ENCODE measurements at places on chromosomes 3 and 15.

GRCh38 chr15:52037889-52038505 lies 19.0 kb downstream of the MAPK6 start:
- no peak for DNase-seq

- DNase-seq = no peak
Observed at GRCh38 chr15:77620297-77620696, 12.4 kb downstream of the LINGO1 start.

DNA sequence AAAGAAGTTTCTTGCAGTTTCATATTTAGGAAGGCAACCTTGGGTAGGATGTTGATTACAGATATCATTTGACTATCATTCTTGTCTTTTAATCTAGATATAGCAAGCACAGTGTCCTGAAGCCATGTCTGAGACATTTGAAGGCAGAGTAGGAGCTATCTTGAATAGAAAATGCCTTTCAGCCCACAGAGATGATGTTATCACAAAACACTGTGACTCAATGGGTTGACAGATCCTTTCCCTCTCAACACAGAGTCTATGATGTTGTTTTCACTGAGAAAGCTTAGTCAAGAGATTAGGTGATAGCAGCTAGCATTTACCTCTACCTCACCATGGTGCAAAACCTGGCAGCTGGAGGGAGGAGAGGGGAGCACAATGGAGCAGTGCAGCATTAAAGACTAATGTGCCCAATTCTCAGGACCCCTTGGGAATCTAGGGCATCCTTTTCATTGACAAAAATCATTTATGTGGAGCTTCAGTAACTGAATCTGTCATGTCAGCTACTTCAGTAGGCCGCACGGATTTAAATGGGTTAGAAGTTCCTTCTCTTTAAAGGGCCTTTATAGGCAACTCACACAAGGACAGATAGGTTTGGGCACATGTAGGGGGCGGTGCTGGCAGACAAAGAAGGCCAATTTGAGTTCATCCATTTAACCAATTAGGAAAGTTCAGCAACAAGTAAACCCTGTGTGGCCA lies 121.8 kb downstream of the AGBL1 start:
- DNase-seq = no peak

DNA sequence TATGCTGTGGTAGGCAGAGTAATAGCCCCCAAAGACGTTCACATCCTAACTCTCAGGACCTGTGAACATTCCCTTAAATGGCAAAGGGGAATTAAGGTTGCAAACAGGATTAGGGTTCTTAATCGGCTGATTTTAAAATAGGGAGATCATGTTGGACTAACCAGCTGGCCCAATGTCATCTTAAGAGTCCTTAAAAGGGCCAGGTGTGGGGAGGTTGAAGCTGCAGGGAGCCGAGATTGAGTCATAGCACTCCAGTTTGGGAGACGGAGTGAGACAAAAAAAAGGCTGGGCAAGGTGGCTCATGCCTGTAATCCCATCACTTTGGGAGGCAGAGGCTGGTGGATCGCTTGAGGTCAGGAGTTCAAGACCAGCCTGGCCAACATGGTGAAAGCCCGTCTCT lies 1.6 kb upstream of the FLNB start:
- DNase-seq = no peak

DNA sequence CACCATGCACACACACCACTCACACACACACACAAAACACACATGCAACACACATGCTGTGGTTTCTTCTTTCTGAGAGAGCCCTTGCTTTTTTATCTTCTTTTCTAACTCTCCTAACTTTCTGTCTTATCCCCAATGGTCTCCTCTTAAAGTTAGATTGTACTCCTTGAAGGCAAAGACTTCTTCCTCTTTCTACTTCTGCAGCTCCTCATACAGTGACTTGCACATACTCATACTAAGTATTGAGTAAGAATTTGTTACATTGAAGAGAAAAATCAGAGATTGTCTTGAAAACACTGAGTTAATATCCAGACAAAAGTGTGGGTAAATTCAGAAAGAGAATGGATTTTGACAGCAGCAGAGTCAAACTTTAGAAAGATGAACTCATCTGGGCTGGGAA lies 64.4 kb downstream of the GTPBP8 start:
- DNase-seq = peak; percentile 76

DNA sequence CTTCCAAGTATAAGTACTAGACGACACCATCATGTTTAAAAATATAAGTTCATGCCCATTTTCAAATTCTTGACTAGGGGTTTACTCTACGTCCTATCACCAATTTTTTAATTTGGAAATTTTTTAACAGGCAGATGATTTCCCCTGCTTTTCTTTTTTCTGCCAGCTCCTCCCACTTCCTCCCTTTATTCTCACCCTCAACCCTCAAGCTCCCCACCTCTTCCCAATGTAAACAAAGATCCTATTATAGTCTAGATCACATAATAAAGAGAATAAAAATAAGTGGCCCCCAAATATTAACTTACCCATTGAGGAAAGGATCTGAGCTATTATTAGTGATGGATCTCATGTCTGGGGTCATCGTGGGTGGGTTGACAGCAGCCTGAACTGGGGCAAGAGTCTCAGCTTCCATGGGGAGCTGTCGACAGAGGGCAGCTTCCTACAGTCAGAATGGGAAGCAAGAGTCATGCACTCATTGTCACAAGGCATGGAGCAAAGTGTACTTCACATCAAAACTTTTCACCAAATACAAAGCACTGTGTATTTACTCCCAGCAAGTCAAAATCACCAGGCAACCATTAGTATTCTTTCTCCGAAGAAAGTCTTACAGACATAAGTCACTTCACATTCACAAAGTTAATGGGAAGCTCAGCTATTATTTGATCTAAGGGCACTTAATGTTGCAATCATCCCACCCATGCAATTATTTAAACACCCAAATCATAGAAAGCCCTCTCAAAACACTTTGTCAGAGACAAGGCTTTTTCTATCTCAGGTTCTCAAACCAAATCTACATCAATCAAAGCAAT lies 53.2 kb downstream of the TM4SF4 start:
- DNase-seq = peak; percentile 90

- DNase-seq = no peak
Observed at GRCh38 chr3:100869787-100870186, 123.4 kb downstream of the ABI3BP start.

- no peak for DNase-seq
Observed at GRCh38 chr3:183764847-183765731, 60.3 kb downstream of the MAP6D1 start.

GRCh38 chr15:88243895-88244787 lies 12.4 kb downstream of the NTRK3 start:
- DNase-seq = peak; percentile 26

- DNase-seq = no peak
Observed at GRCh38 chr3:197226179-197226578, 72.2 kb downstream of the DLG1 start.

GRCh38 chr15:40046721-40047414 lies 7.9 kb upstream of the SRP14 start:
- DNase-seq = peak; percentile 70

DNA sequence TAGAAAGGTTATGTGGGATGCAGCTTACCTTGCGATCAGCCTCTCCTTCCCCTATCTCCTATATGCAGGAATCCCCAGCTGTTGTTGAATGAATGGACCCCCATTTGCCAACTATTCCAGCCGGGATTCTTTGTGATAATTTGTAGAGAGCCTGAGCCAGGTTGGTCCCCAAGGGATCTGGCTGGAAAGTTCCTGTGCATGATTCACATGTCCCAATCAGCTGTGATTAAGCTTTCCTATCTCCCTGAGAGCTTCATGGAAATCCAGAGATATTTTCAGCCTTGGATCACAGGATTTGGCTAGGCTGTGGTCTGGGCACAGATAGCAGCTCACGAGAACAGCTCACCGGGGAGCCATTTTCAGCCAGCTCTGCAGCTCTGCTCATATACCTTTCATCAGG lies 76.7 kb downstream of the ARNT2 start:
- no peak for DNase-seq

DNA sequence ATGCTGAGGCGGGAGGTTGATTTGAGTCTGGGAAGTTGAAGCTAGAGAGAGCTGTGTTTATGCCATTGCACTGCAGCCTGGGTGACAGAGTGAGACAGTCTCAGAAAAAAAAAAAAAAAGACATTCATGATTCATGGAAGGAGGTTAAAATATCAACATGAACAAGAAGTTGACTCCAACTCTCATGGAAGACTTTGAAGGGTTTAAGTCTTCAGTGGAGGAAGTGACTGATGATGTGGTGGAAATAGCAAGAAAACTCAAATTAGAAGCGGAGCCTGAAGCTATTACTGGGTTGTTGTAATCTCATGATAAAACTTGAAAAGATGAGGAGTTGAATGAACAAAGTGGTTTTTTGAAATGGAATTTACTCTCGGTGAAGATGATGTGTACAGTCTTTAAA lies 491.8 kb downstream of the SQOR start:
- DNase-seq = no peak

GRCh38 chr3:120636795-120637401 lies 40.8 kb downstream of the NDUFB4 start:
- no peak for DNase-seq

- no peak for DNase-seq
Observed at GRCh38 chr3:168250415-168250861, 154.7 kb upstream of the GOLIM4 start.

All from inflammatory macrophage treated with lipopolysaccharide for 4 hours (primary cell).